Stimulated activated CD4-positive, alpha-beta T cell treated with anti-CD3 and anti-CD28 coated beads, Interleukin-4, amount 100 ng/mL, for 48 hours (primary cell): ENCODE measurements at places on chromosomes 1 and 21.
A peak's percentile ranks its signal among the peaks of the same experiment; 100 is the strongest.

- DNase-seq, result peak; percentile 72
Measured at GRCh38 chr1:12124693-12125421, 41.9 kb upstream of the TNFRSF1B start.

DNA sequence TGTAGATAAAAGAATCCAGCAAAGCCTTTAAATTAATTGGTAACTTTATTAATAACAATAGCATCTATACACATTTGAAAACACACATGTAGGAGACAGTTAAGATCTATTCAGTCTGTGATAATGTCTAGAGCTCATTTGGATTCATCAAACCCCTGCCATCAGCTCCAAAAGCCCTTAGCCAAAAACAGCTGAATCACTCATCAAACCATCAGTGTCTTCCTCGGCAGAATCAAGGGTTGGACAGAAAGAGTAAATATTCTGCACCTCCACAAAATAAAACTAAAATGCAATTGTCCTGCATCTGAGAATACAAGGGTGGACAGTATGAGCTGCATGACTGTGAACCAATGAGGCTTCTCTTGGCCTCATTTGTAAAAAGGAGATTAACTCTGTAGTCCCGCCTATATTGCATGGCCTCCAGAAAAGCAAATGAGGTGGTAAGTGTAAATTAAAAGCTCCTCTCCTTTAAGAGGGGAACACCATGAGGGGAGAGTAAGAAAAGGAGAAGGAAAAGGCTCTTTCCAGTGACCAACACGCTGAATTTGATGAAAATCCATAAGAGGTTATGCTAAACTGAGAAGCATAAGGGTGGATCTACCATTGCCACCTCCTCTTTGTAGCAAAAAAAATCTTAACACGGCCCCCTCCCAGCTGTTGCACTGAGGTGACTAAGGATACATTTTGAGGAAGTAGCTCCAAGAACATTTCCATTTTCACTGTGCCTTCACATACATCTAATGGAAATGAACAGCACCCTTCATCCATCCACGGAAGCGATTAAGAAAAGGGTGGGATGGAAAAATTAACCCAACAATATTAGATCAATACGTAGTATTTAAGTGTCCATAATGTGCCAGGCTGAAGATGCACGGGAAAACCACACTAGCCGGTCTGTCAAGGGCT lies 14.7 kb upstream of the BOLA1 start:
- no peak for DNase-seq

- no peak for DNase-seq
Measured at GRCh38 chr1:202010180-202011015, at the start of gene ELF3. Gene ELF3, plus strand, starts transcription at chr1:202010587. Its CDS starts 550 bp downstream, at chr1:202011137.

DNA sequence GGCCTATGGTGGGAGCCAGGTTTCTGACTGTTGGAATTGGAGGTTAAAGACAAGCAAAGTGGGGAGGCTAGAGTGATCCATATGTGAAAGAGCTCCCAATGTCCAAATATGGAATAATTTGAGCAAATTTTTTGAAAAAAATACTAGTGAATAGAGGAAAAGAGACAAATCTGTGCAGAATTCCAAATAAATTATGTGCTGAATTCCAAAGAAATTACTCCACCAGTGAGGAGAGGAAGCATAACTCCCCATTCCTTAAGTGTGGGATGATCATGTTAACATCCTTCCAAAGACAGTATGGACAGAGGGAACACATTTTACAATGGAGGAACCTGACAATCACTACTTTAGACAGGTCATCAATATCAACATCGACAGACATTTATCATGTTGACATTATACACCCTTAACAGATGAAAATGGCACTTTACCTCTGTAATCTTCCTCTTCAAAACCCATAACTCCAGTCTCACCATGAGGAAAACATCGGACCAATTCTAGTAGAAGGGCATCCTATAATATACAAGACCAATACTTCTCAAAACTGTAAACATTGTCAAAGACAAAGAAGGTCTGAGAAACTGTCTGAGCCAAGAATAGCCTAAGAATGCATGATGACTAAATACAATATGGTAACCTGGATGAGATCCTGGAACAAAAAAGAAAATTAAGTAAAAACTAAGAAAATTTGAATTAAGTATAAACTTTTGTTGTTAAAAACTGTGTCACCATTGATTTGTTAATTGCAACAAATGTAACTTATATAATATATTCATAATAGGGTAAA lies 71.5 kb upstream of the RGS4 start:
- no peak for DNase-seq

DNA sequence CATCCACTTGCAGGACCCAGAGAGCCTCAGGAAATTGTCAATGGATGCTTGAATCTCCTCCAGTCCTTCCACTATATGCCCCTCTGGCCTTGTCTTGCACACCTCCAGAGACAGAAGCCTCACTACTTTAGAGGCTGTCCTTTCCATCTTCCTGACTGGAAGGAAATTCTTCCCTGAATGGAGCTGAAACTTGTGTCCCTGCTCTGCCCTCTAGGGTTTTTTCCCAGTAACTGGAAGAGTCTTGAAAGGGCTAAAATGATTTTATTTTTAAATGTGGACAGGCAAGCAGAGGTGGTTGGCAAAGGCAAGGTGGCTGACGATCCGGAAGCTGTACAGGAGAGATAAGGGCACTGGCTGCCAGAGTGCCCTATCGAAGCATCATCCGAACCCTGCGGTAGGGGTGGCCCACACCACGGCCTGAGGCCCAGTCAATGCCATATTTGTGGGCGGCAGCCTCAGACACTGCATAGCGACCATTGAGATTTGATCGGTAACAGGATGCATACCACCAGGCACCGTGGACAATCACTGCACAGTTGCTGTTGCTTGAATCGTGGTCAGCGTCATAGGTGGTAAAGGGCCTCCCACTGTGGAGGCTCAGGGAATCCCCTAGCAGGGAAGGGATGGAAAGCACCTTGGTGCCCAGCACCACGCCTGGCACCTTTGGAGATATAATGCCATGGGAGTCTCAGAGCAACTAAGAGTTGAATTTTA lies 2.3 kb upstream of the MAP3K6 start:
- DNase-seq, result no peak

DNA sequence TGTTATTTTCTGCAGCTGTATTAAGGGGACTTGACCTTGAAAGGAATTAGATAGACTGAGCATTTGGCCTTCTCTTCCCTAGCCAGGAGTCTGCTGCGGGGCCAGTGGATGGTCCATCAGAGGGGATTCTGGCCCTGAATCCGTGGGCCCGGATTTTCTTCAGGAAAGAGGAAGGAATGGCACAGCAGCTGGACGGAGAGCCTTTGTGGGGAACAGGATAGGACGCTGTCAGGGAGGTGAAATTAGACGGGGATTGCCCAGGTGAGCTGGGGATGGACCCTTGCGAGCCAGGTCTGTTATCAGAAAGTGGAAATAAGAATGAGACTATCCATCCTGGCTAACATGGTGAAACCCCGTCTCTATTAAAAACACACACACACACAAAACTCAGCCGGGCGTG lies 1.7 kb upstream of the C2CD2 start:
- no peak for DNase-seq

DNA sequence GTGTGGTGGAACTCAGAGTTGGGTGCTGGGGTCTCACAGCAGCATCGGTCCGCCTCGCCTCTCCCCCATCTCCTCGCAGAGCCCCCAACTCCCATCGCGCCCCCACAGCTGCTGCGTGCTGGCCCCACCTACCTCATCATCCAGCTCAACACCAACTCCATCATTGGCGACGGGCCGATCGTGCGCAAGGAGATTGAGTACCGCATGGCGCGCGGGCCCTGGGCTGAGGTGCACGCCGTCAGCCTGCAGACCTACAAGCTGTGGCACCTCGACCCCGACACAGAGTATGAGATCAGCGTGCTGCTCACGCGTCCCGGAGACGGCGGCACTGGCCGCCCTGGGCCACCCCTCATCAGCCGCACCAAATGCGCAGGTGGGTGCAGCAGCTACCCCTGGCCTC lies 24.2 kb downstream of the PTPRU start:
- no peak for DNase-seq

DNA sequence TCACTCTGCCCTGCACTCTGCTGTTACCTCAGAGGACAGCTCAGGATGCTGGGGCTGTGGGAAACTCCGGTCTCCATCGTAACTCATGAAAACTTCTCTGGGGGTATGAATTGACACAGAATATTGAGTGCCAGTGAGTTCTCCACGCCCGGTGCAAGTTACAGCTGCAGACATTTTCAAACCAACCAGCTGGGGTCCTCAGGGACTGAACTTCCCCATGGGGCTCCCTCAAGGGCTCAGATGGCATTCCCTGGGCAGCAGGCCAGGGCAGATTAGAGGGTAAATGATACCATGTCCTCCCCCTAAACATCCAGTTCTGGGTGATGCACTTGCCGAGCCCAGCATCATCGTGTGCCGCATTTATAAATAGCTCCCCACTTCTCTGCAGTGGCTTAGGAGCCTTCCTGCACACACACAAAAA lies 27.8 kb upstream of the CCSAP start:
- DNase-seq, result no peak
